ENCODE measurements at places on chromosomes 16 and 17.
A peak's percentile ranks its signal among the peaks of the same experiment; 100 is the strongest.

DNA sequence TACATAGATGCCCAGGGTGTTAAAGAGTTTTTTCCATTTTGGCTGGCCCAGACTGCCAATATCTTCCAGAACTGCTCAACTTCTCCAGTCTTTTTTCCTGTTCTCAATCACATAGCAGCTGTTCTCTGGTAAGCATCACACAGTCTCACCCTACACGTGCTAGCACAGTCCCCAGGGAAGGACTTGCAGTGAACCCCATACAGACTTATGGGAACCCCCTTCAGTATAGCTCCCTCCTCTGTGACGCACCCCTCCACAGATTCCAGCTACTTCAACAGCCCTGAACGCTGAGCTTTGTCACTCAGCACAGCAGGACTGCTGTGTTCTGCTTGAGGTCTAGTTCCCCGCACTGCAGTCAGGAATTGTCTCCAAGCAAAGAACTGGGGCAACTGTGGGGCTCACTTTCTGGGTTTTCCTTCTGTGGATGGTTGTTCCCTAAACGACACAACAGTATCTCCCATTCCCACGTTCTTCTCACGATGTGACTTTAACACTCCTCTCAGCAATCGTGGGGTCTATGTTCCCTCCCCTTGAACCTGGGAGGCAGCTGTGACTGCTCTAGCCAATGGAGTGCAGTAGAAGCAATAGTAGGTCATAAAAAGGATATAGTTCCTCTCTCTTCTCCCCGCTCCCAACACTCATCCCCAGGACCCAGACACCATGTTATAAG, 3.6 kb downstream of the MMP28 start:
- DNase-seq: no peak

GRCh38 chr17:64653325-64653984, 8.7 kb downstream of the SMURF2 start:
- no peak for DNase-seq

GRCh38 chr16:46785076-46785845, 37.1 kb upstream of the MYLK3 start:
- DNase-seq: no peak

DNA sequence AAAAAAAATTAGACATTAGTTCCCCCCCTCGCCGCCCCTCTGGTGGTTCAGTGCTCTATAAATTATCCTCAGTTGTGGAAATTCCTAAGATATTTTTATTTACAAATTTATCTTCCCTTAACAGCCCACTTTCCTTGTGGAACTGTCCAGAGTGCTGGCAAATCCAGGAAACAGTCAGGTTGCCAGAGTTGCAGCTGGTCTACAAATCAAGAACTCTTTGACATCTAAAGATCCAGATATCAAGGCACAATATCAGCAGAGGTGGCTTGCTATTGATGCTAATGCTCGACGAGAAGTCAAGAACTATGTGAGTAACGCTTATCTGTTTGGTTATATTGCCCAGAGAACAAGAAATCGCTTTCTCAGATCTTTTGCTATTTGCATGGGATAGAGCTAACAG, 2.9 kb downstream of the KPNB1 start:
- DNase-seq: no peak

DNA sequence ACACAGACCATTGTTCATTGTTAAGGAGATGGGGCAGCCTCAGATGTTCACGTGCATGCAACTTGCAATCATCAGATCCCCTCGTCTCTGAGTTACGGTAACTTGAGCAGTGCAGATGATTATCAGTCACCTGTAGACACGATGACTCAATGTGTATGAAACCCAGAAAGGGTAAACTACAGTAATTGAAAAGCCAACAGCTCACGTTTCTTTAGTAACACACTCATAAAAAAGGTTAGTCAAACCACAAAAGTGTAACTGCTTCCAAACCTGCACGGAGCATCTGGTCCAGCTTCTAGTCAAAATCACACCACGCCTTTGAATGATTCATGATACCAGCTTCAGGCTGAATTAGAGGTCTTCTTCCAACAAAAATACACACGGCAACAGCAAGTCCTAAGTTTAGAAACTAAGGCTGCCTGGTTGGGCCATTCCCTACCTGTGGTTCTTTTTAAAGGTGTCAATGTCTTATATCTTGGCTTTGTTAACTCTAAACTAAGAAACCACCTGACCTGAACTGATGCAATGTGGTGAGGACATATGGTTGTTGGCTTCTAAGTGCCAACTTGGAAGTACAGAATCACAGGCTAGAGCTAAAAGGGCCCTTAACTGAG, 32.3 kb downstream of the GRB7 start:
- DNase-seq: no peak

GRCh38 chr16:68737730-68738629, 888 bp downstream of the CDH1 start:
- DNase-seq: no peak

- DNase-seq: no peak
These were observed 26.9 kb upstream of the CDH1 start for GRCh38 chr16:68710211-68710610.

GRCh38 chr17:79330229-79330628, 255.6 kb downstream of the ENGASE start:
- no peak for DNase-seq

DNA sequence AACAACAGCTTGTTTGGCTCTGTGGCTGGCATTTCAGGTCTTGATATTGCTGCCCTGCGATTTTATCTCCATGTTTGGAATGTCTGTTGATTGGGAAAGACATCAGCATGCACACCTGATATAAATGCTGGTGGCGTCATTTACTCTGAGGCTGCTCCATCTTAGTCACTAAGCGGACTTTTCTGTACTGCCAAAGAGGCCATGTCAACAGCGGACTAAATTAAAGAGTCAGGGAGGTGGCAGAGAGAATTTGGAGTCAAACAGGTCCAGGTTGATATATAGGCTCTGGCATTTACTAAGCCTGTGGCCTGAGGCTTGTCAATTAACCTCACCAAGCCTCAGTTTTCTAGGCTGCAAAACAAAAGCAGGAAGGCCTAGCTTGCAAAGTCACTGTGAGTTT, 6.2 kb downstream of the RBFOX1 start:
- DNase-seq: no peak

GRCh38 chr17:49581648-49581998, 6.0 kb downstream of the NXPH3 start:
- DNase-seq: no peak

GRCh38 chr17:17978481-17979424, 6.1 kb downstream of the DRC3 start:
- DNase-seq: no peak

GRCh38 chr17:60165971-60166370, 16.2 kb downstream of the CA4 start:
- no peak for DNase-seq

DNA sequence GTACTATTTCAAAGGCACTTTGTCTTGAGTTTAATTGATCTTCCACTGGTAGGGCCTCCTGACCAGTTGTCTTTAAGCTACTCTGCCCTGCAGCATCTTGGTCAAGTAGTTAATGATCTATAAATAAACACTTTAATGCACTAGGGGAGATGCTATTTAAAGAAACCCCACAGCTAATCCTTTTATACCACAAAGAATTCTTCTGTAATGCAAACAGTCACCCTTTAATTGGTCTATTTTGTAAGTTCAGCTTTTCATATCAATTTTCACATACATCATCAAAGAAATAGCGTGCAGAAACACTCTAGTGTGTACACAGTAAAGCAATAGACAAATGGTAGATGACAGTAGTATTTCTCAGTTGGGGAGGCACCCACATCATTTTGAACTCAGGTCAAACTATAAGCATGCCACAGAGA, 70.3 kb downstream of the PMP22 start:
- DNase-seq: peak; percentile 13

- DNase-seq: no peak
These were observed 40.7 kb downstream of the DNAJA2 start for GRCh38 chr16:46932802-46933201.

DNA sequence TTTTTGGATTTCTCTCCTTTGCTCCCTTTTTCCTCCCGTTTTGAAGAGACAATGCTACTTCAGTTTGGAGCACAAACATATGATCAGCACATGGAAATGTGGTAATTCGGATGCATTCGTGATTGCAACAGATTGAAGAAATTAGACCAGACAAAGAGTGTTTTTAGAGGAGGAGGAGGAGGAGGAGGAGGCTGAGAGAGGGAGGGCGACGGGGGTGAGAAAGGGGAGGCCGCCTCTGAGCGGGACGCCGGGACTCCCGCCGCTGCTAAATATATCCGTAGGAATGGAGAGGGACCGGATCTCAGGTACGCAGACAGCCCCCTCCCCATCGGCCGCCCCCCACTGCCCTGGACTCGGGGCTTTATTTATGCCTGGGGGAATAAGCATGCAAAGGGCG, 179.3 kb downstream of the SEC14L1 start:
- peak; percentile 64 for DNase-seq

GRCh38 chr16:64162613-64163375, 959.1 kb downstream of the CDH11 start:
- no peak for DNase-seq

- DNase-seq: no peak
These were observed 10.4 kb downstream of the RPUSD1 start for GRCh38 chr16:777826-778225.

DNA sequence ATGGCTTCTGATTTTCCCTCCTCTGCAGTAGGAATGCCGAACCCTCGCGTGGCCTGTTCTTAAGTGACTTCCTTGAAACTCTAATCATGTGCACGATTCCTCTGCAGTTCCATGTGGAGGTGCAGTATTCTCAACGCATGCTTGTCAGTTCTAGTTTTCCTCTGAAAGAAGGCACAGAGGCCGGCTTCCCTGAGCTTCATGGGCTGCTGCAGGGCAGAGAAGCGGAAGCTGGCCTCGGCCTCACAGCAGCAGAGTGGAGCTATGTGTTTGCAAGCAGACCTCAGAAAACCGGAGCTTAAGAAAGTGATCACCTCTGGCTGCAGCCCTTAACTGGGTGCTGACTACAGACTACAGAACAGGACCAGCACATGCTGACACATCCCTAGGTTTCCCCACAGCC, 500.7 kb downstream of the GRIN2A start:
- DNase-seq: no peak

DNA sequence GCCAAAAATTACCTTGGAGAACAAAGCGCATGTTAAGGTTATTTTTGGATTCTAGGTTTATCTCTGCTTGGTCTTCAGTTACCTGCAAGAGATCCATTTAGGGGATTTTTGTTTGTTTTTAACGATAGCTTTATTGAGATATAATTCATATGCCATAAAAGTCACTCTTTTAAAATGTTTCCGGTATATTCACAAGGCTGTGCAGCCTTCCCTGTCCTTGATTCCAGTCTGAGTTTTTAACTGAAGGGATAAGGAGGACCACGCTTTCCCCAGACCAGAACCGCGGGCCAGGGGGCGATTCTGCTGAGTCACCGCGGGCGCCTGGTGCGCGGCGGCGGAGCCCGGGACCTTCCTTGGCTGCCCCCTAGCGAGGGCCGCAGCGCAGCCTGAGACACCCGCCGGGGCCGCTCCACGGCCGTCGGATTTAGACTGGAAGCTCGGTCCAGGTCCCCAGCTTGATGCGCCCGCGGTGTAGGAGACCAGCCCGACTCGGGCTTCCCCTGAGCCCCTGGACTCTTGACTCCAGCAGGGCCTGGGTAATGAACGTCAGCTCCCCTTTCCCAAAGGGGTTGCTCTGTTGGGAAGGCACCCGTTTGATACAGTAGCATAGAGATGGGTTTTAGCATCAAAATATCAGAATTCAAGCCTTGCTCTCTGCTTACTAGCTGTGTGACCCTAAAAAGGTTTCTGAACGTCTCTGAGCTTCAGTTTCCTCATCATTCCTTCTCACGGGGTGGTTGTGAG, 50.0 kb upstream of the STH start:
- DNase-seq: no peak

DNA sequence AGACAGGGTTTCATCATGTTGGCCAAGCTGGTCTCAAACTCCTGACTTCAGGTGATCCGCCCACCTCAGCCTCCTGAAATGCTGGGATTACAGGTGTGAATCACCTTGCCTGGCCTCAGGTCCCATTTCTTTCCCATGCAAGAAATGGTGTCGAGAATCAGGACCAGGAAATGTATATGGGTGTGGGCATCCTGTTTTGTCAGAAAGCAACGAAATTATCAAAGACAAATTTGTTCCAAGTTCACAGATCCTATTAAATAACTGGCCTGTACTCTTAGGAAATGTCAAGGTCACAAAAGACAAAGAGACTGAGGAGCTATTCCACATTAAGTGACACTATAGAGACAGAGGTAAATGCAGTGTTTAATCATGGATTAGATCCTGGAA, 17.1 kb upstream of the ST6GALNAC1 start:
- no peak for DNase-seq

DNA sequence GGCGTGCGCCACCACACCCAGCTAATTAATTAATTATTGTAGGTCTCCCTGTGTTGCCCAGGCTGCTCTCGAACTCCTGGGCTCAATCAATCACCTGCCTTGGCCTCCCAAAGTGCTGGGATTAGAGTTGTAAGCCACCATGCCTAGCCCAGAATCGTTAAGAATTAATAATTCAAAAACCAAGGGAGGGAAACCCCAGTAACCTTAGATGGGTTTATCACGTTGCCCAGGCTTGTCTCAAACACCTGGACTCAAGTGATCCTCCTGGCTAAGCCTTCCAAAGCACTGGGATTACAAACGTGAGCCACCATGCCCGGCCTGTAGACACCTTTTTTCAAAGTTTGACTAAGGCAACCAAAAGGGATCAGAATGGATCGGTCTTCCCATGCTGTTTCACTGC, 21.6 kb downstream of the CD300LF start:
- DNase-seq: no peak

DNA sequence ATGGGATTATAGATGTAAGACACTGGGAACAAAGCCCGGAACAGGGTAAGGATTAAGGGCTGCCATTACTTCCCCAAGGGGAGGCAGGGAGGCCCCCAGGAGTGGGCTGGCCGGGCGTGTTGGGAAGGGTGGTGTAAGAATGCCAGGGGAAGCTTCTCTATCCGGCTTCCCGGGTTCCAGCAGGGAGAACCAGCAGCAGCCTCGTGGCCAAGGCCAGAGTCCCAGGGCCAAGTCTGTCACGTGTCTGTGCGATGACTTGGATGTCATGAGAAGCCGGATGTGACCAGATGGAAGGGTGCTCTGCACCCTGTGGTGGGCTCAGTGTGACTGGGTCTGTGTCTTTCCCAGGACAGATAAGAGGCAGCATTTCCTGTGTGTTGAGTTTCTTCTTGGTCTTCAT, 52.1 kb downstream of the SCNN1B start:
- no peak for DNase-seq

DNA sequence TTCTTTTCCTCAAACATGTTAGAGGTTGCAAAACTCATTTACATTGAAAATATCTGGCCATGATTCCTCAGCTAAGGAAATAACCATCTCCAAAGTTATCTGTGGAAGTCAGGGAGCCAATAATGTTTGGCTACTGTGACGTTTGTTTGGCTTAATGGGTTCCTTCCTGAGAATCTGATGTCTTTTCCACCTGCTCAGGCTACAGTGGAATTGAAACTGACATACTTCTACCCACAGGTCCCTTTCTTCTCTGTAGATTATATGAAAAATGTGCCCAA, 221.1 kb upstream of the XYLT1 start:
- no peak for DNase-seq
